ENCODE measurements at places on chromosomes 3 and 15.
A peak's percentile ranks its signal among the peaks of the same experiment; 100 is the strongest.

DNA sequence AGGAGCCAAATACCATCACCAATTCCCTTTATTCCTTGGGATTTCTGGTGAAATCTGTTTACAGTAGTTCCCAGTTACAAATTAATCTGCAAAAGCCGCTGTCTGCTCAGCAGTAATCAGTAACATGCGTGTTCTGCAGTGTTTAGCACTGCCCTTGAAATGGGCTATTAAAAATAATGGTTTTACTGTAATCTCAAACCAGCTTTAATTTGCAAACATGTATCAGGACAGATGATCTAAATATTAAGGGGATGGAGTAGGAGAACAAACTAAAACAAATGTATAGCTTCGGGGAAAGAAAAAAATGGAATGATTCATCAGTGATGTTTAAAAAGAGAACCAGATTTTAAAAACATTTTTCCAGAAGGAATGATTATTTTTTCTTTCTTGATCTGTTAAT, 513.2 kb downstream of the MECOM start:
- no peak for DNase-seq

DNA sequence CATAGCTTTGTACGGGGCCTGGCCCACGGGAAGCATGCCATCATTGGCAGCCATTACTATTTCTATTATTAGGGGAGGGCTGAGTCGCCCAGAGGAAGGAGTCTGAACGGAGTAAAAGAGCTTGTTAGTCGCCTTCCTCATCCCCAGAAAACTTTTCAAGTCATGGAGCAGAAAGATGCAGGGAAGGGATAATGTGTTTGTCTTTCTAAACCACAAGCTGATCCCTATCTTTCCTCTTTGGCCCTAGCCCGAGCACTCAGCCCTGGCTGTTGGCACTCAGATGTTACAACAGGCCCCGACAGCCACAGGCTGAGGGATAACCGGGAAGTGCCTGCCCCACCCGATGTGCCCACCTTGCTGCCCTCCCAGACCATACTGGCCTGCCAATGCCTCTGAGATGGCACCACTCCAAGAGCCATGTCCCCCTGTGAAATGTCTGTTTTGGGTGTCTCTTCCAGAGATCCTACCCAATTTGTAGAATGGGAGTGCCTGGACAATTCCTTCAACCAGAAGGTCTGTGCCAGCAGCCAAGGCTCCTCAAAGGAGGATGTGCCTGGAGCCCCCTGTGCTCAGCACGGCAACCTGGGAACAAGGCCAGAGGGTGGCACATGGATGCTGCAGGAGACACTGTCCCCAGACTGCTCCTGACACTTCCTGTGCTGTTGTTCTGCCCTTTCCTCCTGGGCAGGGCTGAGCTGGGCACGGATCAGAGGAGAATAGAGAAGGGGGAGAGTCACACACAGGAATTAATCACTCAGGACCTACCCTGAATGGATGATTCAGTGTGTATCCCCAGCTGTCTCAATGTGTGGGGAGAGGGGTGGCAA, 10.8 kb downstream of the PAK6 start:
- DNase-seq = no peak

DNA sequence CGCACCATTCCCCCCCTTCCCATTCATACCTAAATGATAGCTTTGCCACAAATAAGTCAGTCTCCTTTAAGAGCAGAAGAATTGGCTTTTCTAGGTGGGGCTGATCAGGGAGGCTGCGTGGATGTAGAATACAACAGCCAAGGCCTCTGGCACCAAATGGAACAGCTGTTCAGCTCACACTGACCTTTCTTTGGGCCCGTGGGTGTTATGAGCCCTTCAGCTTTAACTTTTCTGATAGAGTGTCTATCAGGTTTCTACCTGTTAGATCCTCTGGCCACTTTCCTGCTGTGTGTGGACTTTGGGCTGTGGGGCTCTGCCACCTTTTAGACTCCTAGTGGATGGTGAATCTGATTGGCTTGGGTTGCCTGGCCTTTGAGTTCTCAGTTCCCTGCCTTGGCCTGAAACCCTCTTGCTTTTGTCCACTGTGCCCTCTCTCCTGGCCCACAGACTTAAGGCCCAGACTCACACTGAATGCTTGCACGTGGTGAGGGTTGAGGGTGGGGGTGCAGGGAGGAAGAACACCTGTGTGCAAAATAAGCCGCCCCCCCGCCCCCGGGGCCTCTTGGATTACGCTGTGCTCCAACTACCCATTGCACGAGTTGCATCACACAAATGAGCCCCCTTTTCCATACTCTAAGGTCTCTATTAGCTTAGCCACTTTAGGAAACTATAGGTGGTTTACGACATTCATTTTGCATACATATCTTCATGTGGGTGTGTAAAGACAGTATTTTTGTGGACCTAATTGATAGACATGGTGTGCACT, 1.3 kb upstream of the RFX7 start:
- DNase-seq = no peak

GRCh38 chr15:70375586-70375985, 277.9 kb upstream of the TLE3 start:
- no peak for DNase-seq

- no peak for DNase-seq
Measured at GRCh38 chr3:102353805-102354204, 81.0 kb upstream of the ZPLD1 start.

DNA sequence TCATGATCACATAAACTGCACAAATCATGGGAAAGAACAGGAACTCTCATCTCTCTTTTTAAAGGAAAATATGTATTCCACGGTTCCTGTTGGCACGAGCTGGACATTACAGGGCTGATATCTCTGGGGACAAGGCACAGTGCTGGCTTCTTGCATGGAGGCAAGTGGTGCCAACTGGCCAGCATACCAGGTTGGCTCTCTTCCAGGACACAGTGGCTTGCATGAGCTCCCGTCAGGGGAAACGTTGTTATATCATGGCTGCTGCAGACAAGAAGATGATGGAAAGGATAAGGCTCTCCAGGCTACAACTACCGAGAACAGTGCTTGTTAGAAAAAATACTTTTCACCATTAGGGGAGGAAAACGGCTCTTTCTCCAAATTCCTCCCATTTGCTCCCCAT, 283.9 kb downstream of the RORA start:
- no peak for DNase-seq

DNA sequence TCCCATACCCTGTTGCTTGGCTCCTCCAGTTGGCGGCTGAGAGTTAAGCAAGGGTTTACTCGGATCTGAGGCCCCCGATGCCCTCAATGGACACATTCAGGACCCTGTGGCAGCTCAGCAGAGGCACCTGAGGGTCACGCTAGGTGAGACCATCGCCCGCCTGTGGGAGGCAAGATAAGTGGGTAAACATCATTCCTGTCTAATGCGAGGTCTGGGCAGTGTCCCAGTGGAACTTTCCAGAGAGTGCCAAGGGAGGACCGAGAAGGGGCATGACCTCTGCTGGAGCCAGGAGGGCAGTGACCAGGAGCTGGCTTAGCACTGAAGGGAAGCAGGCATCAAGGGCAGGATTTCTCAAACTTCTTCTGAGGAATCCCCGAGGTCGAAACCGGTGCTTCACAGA, 65.4 kb upstream of the SEC61A1 start:
- no peak for DNase-seq

DNA sequence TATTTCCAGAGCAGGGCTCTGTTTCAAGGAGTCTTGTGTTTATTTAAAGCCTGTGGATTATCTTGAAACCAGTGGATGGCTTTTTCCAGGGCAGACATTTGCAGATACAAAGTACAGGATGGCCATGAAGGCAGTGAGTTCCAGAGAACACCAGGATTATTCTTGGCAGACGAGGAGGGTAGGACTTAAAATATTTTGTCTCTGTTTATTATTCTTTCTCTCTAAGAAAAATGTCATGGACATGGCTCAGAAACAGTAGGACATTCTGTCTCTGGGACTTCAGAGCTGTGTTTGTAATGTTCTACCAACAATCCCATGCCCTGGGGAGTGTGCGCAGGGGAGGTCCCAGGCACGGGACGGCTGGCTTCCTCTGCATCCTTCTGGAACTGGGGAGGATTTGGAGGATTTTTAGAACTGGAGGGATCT, 125.9 kb downstream of the ATP10A start:
- DNase-seq = no peak

GRCh38 chr3:133460809-133461208, 61.0 kb downstream of the BFSP2 start:
- DNase-seq = no peak

- DNase-seq = no peak
Measured at GRCh38 chr3:106397006-106397405, 528.2 kb upstream of the CBLB start.

GRCh38 chr3:178120367-178120766, 415.9 kb upstream of the KCNMB2 start:
- DNase-seq = no peak

- DNase-seq = no peak
Measured at GRCh38 chr3:177071496-177072156, 125.7 kb downstream of the TBL1XR1 start.

GRCh38 chr15:70023064-70023768, 74.5 kb downstream of the TLE3 start:
- peak; percentile 15 for DNase-seq

GRCh38 chr15:93060336-93061248, 28.4 kb downstream of the RGMA start:
- no peak for DNase-seq

DNA sequence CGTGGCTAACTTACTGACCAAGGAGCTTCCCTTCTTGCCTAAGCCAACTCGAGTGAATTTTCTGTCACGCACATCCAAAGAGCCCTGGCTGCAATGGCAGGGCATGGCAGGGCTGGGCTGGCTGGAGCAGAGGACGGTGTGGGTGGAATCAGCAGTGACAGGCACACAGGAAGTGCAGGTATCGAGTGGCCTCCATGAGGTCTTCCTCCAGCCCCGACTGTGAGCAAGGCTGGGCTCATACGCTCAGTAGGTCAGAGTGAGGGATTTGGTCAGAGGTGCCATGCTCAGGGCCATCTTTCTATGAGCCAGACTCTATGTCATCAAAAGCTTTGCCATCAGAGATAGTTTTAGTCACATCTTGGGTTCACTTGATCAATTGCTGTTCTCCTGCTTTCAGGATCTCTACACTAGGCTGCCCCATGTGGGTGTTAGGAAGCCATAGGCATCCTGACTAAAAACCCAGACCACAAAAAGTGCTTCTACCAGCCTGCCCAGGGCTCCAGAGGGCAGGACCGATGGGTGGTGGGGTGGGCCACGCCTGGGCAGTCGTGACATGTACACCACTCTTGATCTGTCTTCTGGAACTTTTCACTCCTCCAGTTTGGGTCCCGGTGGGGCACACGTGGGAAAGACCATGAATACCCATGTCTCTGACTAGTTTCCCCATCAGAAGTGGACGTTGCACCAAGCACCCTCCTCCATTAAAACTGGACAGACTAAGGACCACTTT, 22.6 kb upstream of the COMMD4 start:
- DNase-seq = no peak

- DNase-seq = no peak
Measured at GRCh38 chr3:186255703-186256331, 106.2 kb downstream of the DGKG start.

GRCh38 chr15:45200799-45201556, 13.2 kb upstream of the SHF start:
- no peak for DNase-seq

GRCh38 chr3:114904633-114905032, 242.5 kb downstream of the ZBTB20 start:
- no peak for DNase-seq

- no peak for DNase-seq
Measured at GRCh38 chr3:20125897-20126296, 60.1 kb downstream of the SGO1 start.

GRCh38 chr15:29024662-29025061, 138.9 kb downstream of the APBA2 start:
- no peak for DNase-seq

GRCh38 chr15:73628102-73628501, 5.1 kb downstream of the NPTN start:
- no peak for DNase-seq

All from activated CD8-positive, alpha-beta memory T cell treated with anti-CD3 and anti-CD28 coated beads for 1 hour (primary cell).